ENCODE measurements at places on chromosomes 1 and 21. TPM values are rescaled to one million over a fixed set of nuclear protein-coding genes. Genes with fewer than 3 reads are reported as not detected.
A peak's percentile ranks its signal among the peaks of the same experiment; 100 is the strongest.

RGS8 gene
- not detected for total RNA-seq

ASCL5 gene
- not detected for total RNA-seq

SPRR2F gene
- total RNA-seq = not detected

MTFR1L gene
- total RNA-seq = 42.1 TPM

KISS1 gene
- not detected for total RNA-seq

MRAP gene
- not detected for total RNA-seq

GRCh38 chr1:8104278-8105236 lies 78.4 kb upstream of the ERRFI1 start:
- no peaks in the 10 kb centered on the region for H3K36me3 ChIP-seq
- DNase-seq = no peak
- H3K27ac ChIP-seq = no peak overlapping the region

- peak overlapping the region; percentile 85 for H3K27ac ChIP-seq
- H3K4me3 ChIP-seq = peak overlapping the region; percentile 17
- H3K27me3 ChIP-seq = no peaks in the 10 kb centered on the region
- peaks cover 42% of the 10 kb centered on the region for H3K4me1 ChIP-seq
These were observed 127.8 kb downstream of the TBX19 start for GRCh38 chr1:168408539-168408865.

DNA sequence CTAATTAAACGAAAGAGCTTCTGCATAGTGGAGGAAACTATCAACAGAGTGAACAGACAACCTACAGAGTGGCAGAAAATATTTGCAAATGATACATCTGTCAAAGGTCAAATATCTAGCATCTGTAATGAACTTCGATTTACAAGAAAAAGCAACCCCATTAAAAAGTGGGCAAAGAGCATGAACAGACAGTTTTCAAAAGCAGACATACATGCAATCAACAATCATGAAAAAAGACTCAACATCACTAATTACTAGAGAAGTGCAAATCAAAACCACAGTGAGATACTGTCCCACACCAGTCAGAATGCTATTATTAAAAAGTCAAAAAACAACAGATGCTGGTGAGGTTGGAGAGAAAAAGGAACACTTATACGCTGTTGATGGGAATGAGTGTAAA lies 103.2 kb downstream of the MAGI3 start:
- H3K4me1 ChIP-seq = no peaks in the 10 kb centered on the region
- H3K27me3 ChIP-seq = no peaks in the 10 kb centered on the region
- H3K36me3 ChIP-seq = no peaks in the 10 kb centered on the region
- no peak overlapping the region for H3K4me3 ChIP-seq
- H3K27ac ChIP-seq = no peak overlapping the region

GRCh38 chr1:201370500-201370899 lies 7.0 kb downstream of the TNNT2 start:
- no peak for DNase-seq
- H3K36me3 ChIP-seq = no peaks in the 10 kb centered on the region
- H3K4me3 ChIP-seq = no peak overlapping the region
- no peak overlapping the region for H3K27ac ChIP-seq
- no peaks in the 10 kb centered on the region for H3K4me1 ChIP-seq
- peaks cover 3% of the 10 kb centered on the region for H3K27me3 ChIP-seq

- H3K4me3 ChIP-seq = no peak overlapping the region
- peaks cover 3% of the 10 kb centered on the region for H3K36me3 ChIP-seq
- DNase-seq = no peak
- peaks cover 39% of the 10 kb centered on the region for H3K4me1 ChIP-seq
- no peak overlapping the region for H3K27ac ChIP-seq
These were observed 20.0 kb downstream of the PHLDA3 start for GRCh38 chr1:201448990-201449389.

GRCh38 chr1:12069623-12070244 lies 6.6 kb downstream of the TNFRSF8 start:
- no peak overlapping the region for H3K27ac ChIP-seq
- H3K27me3 ChIP-seq = peaks cover 8% of the 10 kb centered on the region
- peak overlapping the region; percentile 5 for H3K4me3 ChIP-seq

- no peaks in the 10 kb centered on the region for H3K36me3 ChIP-seq
- H3K27me3 ChIP-seq = no peaks in the 10 kb centered on the region
- H3K27ac ChIP-seq = no peak overlapping the region
- H3K4me1 ChIP-seq = no peaks in the 10 kb centered on the region
- no peak overlapping the region for H3K4me3 ChIP-seq
- DNase-seq = no peak
These were observed 17.1 kb upstream of the ESRRG start for GRCh38 chr1:216740331-216740730.

DNA sequence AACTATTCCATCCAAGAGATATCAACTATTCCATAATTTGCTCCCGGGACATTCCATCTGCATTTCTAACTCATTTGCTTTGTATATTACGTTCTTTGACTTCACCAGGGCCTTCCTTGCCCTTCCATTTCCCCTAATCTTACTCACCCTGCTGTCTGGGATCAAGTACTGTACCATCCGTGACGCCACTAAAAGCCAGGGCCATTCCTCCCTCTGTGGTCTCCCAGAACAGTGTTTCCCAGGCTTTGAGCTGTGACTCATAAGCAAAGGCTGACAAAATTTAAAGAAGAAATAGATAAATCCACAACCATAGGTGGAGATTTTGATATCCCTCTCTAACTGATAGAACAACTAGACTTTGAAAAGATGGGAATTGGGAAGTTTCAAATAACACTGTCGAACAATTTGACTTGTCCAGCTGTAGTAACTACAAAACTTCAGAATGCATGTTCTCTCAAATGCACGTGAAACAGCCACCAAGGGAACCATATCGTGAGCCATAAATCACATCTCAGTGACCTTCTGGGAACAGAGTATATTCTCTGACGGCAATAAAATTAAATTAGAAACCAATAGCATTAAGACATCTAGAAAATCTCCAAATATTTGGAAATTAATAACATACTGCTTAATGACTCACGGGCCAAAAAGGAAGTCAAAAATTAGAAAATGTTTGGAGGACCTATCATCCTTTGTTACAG lies 501.0 kb downstream of the SETD4 start:
- H3K4me3 ChIP-seq = no peak overlapping the region
- H3K27ac ChIP-seq = no peak overlapping the region
- no peaks in the 10 kb centered on the region for H3K36me3 ChIP-seq
- H3K4me1 ChIP-seq = no peaks in the 10 kb centered on the region

DNA sequence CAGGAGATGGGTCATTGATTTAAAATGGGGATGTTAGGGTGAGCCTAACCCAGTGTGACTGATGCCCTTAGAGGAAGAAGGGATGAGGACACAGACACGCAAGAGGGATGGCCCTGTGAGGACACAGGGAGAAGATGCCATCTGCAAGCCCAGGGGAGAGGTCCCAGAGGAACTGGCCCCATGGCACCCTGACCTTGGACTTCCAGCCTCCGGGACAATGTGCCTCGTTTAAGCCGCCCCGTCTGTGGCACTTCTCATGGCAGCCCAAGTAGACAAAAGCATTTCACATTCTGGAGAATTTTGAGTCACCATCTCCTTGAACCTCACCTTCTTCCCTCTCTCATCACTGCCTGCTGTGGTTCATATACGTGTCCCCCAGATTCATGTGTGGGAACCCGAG lies 20.1 kb upstream of the PCBP3 start:
- DNase-seq = no peak
- H3K27ac ChIP-seq = no peak overlapping the region
- peaks cover 5% of the 10 kb centered on the region for H3K4me1 ChIP-seq
- no peak overlapping the region for H3K4me3 ChIP-seq
- H3K27me3 ChIP-seq = peaks cover 8% of the 10 kb centered on the region

GRCh38 chr1:204819495-204819894 lies 51.2 kb upstream of the NFASC start:
- H3K27me3 ChIP-seq = peaks cover 16% of the 10 kb centered on the region
- H3K27ac ChIP-seq = no peak overlapping the region

- peaks cover 8% of the 10 kb centered on the region for H3K4me1 ChIP-seq
- DNase-seq = no peak
- no peaks in the 10 kb centered on the region for H3K36me3 ChIP-seq
- H3K27me3 ChIP-seq = no peaks in the 10 kb centered on the region
- H3K27ac ChIP-seq = no peak overlapping the region
These were observed 115.6 kb upstream of the SLC45A1 start for GRCh38 chr1:8202182-8202905.

DNA sequence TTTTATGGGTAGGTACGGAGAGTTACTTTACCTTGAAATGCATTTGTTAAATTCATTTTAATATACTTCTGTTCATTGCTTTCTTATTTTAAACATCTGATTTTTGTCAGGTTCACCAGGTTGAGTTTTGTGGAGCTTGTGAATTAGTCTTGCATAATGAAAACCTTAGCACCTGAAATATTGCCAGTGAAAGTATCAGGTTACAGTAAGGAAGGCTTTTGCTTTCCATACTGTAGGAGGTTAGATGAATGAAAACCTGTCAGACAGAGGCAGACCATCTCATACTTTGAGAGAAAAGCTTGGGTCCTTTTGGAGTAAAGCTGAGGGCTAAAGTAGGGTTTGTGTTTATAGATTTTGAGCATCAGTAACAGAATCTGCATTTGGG lies 34.7 kb downstream of the THRAP3 start:
- peaks cover 10% of the 10 kb centered on the region for H3K4me1 ChIP-seq
- no peaks in the 10 kb centered on the region for H3K27me3 ChIP-seq
- H3K36me3 ChIP-seq = peaks cover 27% of the 10 kb centered on the region
- H3K27ac ChIP-seq = no peak overlapping the region
- no peak for DNase-seq

DNA sequence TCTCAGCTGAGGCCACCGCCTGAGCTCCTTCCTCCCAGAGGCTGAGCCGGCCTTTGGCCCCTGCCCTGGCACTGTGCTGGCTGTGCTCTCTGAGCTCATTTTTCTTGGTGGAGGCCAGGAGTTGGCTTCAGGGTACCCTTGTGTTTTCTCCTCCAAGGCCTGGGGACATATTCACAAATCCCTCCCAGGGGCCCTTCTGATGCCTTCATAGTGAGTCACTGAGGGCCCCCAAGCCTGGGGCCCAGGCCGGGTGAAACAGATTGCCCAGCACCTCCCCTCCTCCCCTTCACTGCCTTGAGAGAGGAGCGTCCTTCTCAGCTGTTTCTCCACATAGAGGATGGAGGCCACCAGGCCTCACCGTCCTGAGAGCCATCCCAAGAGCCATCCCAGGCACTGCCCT lies 105.8 kb downstream of the SIK1 start:
- no peak overlapping the region for H3K27ac ChIP-seq
- H3K36me3 ChIP-seq = no peaks in the 10 kb centered on the region
- no peaks in the 10 kb centered on the region for H3K27me3 ChIP-seq
- no peak overlapping the region for H3K4me3 ChIP-seq
- DNase-seq = no peak

GRCh38 chr1:222546548-222547259 lies 1.2 kb downstream of the HHIPL2 start:
- H3K36me3 ChIP-seq = no peaks in the 10 kb centered on the region
- H3K27ac ChIP-seq = no peak overlapping the region
- no peak for DNase-seq
- peaks cover 8% of the 10 kb centered on the region for H3K27me3 ChIP-seq

- H3K27ac ChIP-seq = no peak overlapping the region
- no peaks in the 10 kb centered on the region for H3K4me1 ChIP-seq
- no peak overlapping the region for H3K4me3 ChIP-seq
- H3K36me3 ChIP-seq = no peaks in the 10 kb centered on the region
These were observed 690.7 kb downstream of the NCAM2 start for GRCh38 chr21:21688889-21689288.

DNA sequence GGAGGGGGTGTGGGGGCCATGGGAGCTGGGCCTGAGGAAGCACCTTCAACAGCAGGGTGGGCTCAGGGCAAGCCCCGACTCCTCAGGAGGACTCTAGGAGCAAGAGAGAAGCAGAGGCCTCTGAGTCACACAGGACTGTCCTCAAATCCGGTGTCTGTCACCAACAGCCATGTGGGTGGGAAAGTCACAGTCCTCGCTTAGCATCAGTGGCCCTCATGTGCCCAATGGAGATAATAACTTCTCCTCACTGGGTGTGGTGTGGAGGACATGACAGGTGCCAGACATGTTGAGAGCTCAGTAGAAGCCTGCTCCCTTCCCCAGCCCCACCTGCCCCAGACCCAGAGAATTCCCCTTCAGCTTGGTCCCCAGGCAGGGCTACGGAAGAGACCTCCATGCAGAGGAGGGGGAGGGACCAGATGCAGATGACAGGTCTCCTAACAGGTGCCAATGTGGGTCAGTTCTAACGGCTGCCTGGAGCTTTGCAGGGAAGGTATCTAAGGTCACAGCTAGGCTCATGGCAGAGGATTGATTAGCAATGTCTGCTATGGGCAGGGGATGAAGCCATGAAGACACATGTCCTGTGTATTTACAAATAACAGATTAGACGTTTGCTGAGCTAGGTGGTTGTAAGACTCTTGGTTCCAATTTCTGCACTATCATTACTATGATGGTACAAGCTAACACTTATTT lies 30.2 kb downstream of the TTC39A start:
- H3K27me3 ChIP-seq = no peaks in the 10 kb centered on the region
- peaks cover 22% of the 10 kb centered on the region for H3K4me1 ChIP-seq
- no peaks in the 10 kb centered on the region for H3K36me3 ChIP-seq
- DNase-seq = no peak
- no peak overlapping the region for H3K4me3 ChIP-seq

DNA sequence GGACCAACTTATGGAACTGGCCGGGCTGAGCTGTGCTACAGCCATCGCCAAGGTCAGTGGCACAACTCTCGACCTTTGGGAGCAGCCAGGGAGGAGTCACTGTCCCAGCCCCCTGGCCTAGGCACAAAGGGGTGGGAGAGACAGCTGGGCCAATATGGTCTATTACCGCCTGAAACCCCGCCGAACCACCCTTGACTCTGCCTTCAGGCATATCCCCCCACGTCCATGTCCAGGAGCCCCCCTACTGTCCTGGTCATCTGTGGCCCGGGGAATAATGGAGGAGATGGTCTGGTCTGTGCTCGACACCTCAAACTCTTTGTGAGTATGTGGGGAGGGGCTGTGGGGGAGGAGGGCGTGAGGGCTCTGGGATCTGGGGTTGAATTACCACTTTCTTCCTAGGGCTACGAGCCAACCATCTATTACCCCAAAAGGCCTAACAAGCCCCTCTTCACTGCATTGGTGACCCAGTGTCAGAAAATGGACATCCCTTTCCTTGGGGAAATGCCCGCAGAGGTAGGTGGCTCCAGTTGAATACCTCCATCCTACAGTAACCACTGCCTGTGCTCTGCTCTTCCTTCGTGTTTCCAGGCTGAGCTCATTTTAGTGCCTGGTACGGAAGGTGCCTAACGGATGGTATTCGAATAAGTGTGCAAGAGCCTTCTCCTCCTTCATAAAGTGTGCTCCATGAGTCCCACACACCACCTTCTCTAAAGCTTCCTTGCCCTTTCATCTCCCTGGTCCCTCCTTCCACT lies 758 bp downstream of the NAXE start:
- peak overlapping the region; percentile 78 for H3K27ac ChIP-seq
- DNase-seq = no peak
- peaks cover 25% of the 10 kb centered on the region for H3K4me1 ChIP-seq

- H3K27me3 ChIP-seq = no peaks in the 10 kb centered on the region
- no peak overlapping the region for H3K27ac ChIP-seq
- no peak for DNase-seq
- H3K4me3 ChIP-seq = no peak overlapping the region
- peaks cover 11% of the 10 kb centered on the region for H3K4me1 ChIP-seq
These were observed 36.5 kb upstream of the SELENON start for GRCh38 chr1:25763493-25763892.

Data from activated CD4-positive, alpha-beta T cell treated with anti-CD3 and anti-CD28 coated beads, Interleukin-2, amount 10 ng/mL, durations not matched to agents 7 days and 5 days (primary cell).